ENCODE measurements at places on chromosomes 4 and X.

DNA sequence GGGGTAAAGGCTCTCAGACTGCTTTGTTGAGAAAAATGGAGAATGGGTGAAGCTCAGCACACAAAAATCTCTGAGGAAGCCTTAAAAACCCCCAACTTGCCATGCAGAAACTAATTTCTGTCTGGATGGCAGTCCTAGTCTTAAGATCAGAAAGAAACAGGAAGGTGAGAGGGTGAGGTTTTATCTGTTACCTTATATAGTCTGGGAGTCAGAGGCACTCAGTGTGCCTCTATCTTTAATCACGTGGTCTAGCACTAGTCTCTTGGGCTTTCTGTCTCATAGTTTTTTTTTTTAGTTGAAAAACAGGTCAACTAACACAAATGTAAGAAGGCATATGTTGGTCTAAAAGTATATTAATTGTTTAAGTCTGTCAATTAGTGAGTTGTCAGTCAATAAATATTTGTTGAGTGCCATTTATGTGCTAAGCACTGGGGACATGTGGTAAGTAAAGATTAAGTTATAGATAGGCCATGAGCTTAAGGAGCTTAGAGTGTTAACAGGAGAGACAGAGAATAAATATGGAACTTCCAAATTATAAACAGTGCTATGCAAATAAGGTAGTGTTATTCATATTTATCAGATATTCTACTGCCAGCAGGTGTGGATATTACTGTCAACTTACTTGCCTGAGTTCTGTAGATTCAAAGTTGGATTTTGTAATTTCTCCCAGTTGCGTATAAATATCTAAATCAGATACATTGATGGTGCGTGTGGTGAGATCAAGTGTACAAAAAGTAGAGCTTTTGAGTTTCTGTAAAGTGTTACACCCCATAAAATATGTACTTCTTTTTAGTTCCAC, 7.0 kb downstream of the CYBB start:
- DNase-seq, result no peak

DNA sequence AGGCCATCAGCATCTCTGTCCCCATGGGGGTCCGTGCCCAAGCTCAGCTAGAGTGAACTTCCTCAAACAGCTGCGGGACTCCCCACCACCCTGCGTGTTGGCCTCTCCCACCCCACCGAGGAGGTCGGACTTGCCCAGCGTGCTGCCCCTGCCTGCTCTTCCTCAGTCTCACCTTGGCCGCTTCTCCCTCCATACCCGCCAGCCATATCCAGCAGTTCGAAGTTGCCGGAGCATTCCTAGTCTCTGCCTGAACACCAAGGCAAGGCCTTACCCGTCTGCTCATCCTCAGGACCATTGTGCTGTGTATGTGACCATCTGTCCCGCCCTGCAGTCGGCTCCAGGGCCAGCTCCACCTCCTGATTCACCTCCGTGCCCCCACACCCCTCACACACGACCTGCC, 84.5 kb downstream of the WFS1 start:
- DNase-seq, result no peak

DNA sequence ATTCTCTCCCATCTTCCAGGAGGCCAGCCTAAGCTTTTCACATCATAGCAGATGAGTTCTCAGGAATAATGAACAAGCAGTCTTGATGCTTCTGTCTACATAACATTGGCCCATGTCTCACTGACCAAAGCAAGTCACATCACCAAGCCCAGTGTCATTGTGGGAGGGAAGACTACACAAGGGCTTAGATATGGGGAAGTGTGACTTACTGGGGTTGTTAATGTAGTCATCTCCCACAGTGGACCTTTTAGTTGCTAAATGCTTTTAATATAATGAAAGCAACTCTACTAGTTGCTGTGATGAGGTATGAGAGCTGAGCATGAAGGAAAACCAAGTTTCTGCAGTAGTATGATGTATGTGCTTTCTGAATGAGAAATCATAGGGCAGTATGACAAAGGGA, 40.5 kb downstream of the TSPAN7 start:
- DNase-seq, result no peak

- DNase-seq, result no peak
Observed at GRCh38 chr4:54961357-54961975, 163.9 kb downstream of the KDR start.

GRCh38 chrX:13495232-13495631, 74.2 kb upstream of the EGFL6 start:
- DNase-seq, result no peak

GRCh38 chr4:37687194-37687562, 1.0 kb upstream of the RELL1 start:
- no peak for DNase-seq

DNA sequence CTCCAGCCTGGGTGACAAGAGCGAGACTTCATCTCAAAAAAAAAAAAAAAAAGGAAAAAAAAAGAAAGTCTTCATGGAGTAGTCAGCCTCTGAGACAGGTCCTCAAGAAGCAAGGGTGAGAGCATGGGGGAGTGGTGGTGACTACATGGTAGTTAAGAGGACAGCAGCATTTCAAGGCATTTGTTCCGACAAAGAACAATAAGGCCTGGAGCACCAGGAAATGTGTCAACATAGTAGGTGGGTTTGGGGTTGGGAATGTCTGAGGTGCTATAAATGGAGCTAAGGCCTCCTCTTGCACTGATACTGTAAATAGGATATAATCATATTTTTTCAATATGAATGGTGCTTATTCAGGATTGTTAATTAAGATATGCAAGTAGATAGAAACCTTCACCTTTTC, 34.4 kb downstream of the GPR82 start:
- DNase-seq, result no peak

DNA sequence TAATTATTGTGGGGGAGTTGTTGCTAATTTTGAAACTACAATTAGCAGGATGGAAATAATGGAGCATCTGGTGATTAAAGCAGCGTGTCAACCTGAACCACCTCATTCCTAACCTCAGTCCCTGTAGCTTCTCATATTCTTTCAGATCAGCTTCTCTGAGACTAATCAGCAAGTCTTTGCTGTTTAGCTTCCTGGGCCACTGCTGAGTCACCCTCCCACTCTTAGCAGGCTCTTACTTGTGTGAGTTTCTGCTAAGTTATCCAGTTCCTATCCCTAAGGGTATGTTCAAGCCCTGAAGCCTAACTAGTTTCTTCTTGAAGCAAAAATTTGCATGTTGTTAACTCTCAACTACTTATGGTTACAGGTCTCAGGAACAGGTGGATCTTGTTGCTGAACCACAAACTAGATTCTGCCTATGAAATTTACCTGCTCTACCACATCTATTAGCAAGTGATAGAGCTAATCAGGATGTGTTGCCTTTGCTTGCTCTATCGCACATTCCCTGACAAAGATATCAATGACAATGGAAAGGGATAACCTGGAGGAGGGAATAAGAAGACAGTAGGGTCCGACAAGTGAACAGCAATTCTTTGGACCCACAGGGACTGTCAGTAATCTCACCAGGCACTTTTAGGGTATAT, 134.2 kb downstream of the EIF4E start:
- no peak for DNase-seq

DNA sequence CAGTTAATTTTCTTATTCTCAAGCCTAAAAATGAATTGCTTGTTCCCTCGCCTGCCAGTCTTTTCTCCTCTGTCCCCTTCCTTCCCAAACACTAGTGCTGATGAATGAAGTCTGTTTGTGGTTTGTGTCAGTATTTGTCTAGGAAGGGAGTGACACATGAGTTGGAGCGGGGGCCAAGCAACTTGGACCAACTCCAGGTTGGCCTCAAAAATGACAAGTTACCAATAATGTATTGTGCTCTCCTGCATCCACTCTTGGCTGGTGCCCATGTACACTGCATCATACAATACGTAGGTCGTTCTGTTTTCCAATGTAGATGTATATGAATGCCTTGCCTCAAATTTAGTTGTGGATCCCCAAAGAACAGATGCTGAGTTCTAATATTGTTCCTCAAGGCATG, 223.0 kb upstream of the GPC4 start:
- DNase-seq, result no peak

DNA sequence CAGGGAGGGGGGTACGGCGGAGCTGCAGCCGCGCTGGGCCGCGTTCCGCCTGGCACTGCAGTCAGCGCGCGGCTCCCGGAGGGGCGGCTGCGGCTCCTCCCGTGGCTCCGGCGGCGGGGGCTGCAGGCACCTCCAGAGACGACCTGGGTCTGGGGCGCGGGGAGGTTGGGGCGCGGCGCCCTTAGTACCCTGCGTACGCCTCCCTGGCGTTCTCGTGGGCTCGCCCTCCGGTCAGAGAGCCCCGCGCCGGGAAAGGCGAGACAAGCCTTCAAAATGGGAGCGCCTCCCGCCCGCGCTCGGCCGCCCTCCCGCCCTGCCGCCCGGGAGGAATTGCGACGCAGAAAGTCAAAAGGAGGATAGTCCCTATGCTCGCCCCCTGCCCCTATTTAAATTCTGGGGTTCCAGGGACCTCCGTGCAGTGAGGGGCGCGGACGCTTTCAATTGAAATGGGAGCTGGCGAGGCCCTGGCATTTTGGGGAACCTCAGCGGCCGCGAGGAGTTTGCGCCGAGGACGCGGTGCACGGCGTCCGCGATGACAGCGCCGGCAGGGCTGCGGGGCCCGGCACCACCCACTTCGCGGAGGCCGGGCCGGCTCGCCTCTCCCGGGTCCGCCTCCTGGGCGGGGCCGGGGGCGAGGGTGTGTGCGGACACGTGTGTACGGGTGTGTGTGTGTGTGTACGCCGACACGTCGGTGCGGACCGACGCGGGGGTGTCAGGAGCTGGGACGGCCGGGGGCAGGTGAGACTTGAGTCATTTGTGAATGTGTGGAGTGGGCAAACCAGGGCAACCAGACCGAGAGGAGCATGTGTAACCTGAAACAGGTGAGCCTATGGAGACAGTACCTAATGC, 544 bp downstream of the HERC3 start:
- DNase-seq, result peak; percentile 76

GRCh38 chr4:143311924-143312323, 24.8 kb upstream of the GAB1 start:
- no peak for DNase-seq

GRCh38 chr4:53906606-53907190, 157.7 kb downstream of the CHIC2 start:
- no peak for DNase-seq

GRCh38 chrX:19811807-19812604, 75.4 kb downstream of the SH3KBP1 start:
- DNase-seq, result no peak

DNA sequence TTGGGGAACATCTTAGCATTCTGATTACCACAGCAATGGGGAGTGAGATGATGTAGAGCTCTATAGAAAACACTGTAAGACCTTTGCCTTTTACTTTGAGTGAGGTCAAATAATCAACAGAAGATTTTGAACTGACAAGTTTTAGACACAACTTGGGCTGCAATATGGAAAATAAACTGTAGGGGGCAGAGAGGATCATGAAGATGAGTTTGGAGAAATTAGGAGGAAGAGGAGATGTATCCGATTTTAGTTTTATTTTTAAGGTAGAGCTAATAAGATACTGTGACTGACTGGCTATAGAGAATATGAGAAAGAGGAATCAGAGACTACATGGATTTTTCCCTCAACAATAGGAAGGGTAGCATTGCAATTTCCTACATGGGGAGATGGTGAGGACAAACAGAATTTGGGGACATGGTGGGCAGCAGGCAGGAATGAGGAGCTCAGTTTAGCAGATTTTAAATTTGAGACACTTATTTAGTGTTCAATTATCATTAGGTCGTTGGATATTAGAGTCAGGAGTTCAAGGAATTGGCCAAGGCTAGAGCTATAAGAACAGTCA, 563.1 kb downstream of the INPP4B start:
- DNase-seq, result no peak

- DNase-seq, result no peak
Observed at GRCh38 chr4:182758273-182758672, 158.9 kb downstream of the DCTD start.

- DNase-seq, result no peak
Observed at GRCh38 chr4:38531141-38531727, 132.8 kb upstream of the KLF3 start.

GRCh38 chrX:9646471-9647224, 119.0 kb downstream of the GPR143 start:
- DNase-seq, result no peak

- no peak for DNase-seq
Observed at GRCh38 chrX:121579016-121579760, 531.8 kb downstream of the GLUD2 start.

- DNase-seq, result no peak
Observed at GRCh38 chr4:13493793-13494192, 9.7 kb upstream of the RAB28 start.

GRCh38 chr4:113435893-113436292, 325.6 kb downstream of the CAMK2D start:
- DNase-seq, result no peak

DNA sequence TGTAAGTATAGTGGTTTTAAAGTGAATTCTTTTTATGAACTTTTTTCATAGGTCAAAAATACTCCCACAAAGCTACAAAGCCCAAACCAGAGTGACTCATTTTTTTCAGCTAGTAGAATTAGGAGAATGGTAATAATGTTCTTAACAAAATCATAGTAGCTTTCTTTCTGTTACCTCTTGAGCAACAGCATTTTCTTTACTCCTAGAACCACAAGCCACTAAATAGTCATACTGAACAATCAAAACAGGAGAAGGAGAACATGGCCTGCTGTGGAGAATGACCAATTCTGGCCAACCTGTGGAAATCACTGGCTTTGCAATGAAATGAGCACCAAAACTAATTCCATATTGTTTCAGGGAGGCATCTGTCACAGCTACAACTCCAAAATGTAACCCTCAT, 112.9 kb downstream of the AMMECR1 start:
- DNase-seq, result no peak

Measured in activated effector memory CD4-positive, alpha-beta T cell treated with Interleukin-2 at 50 U/mL for 16 hours (primary cell).